Muscle of leg (tissue), 16 donors: ENCODE measurements at places on chromosomes 16 and 17. TPM values are rescaled to one million over a fixed set of nuclear protein-coding genes. Genes with fewer than 3 reads are reported as not detected.
A peak's percentile ranks its signal among the peaks of the same experiment; 100 is the strongest.

SPEM3 gene
- not detected for polyA plus RNA-seq

DNA sequence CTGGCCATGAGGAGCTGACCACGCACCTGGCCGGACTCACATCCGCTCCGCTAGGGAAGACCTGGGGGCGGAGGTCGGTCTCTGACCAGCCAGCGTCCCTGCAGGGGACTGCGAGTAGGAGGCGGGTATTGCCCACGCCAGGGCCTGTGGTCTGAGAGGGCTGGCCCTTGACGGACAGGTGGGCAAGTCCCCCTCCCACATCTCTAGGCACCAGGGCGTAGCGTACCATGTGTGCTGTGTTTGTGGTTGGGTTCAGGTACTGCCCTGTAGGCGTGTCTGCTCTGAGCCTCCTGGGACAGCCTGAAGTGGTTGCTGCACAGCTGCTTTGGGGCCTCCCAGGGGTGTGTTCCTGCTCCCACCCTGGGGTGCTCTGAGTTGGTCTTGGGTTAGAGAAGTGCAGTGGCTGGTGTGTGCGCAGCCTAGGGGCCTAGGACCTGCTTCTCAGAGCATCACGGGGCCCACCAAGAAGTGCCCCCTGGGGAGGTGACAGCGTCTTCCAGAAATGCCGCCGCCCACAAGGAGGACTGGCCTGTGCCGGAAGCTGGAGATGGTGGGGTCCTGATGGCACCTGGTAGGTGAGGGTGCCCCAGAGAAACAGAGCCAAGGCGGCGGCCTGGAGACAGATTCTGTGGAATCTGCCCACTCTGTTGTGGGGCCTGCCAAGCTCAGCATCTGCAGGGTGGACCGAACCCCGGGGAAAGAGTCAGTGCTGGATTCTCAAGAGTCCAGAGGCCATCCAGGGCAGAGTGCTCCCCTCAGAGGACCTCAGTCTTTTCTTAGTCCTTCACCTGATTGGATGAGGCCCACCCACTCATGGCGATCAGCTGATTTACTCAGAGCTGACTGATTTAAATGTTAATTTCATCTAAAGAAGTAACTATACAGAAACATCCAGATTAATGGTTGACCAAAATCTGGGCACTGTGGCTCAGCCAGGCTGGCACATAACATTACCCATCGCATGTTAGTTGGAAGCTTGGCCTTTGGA lies 48.3 kb downstream of the WDR45B start:
- no peak for DNase-seq

CCL8 gene
- polyA plus RNA-seq, result 0.64 TPM

DNA sequence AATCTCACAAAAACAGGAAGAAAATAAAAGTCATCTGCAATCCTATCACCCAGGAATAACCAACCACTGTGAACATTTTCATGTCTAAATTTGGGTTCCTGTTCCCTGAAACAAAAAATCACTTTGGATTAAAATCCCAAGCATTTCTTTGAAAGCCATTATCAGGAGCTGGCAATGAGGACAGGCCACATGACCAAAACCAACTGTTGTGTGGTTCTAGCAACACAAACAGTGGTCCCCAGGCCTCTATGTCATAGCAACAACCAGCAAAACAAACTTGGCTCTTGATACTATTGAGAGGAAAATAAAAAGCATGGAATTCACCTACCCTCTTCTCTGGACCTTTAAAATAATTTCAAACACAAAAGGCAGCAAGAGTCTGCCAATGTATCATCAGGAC lies 252.5 kb downstream of the SLC39A11 start:
- DNase-seq, result no peak

BCO1 gene
- not detected for polyA plus RNA-seq

- peak; percentile 50 for DNase-seq
These were observed 14.0 kb downstream of the ATP5PD start for GRCh38 chr17:75032720-75033280.

DNA sequence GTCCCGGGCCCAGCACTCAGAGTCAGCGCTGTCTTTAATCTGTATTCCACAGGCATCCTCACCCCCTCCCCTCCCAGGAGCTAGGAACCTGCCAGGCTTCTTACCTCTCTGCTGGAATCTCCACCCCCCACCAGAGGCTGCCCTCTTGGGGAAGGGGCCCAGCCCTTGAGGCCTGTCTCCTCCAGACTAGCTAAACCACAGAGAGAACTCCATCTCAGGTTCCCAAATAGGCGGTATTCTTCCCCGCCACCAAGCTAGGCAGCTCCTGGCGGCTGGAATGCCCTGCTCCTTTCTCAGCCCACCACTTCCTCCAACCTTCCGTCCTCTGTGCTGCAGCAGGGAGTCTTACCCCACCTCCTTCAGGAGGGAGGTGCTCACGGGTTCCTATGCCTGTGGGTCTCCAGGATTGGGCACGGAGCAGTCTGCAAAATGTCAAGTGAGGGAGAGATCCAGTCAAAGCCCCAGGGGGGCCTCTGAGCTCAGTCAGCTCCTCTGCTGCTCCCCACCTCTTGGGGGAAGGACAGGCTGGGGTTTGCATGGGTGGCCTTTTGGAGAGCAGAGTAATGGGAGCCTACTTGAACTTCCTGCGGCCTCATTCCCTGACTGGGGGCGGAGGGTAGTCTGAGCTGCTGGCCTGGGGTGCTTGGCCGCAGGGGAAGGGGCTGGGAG lies 55.7 kb downstream of the SREBF1 start:
- peak; percentile 72 for DNase-seq

KREMEN2 gene
- polyA plus RNA-seq, result 22.0 TPM

MT4 gene
- not detected for polyA plus RNA-seq

DNA sequence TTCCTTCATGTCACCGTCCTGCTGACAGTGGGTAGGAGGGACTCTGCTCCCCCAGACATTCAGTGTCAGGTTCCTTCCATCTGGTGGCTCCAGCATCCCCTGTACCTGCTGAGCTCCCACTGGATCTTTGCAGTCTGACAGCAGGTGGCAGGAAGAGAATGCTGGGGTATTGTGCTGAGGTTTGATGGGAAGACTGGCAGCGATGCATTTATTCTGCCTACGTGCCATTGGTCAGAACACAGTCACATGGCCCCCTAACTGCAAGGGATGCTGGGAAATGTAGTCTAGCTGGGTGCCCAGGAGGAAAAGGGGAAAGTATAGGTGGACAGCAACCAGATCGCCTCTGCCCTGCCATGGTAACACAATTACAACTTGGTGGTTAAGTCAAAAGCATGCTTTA lies 44.4 kb downstream of the IRX3 start:
- no peak for DNase-seq

PLEKHH3 gene
- polyA plus RNA-seq, result 42.4 TPM

DNA sequence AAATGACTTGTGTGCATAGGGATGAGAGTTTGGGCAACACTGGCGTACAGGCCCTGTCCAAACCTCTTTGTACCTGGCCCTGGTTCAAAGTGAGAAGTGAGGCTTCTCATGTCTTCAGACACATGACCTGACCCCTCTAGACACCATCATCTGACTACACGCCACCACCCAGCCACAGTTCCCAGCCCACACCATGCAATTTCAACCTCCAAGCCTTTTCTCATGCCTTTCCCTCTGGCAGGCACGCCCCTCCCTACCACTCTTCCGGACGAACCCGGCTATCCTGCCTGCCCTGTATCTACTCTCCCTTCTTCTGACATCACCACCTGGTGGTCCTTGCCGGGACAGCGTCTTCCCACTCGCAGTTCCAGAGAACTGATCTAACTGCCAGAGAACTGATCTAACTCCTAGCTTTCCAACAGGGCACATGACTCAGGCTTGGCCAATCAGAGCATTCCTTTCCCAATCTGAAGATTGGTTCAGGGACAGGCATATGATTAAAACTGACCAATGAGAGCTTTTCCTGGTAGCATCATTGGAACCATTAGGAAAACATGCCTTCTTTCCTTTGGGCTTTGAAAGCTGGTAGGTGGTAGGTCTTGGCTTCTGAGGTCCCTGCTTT lies 27.1 kb upstream of the IL21R start:
- DNase-seq, result peak; percentile 81

DNA sequence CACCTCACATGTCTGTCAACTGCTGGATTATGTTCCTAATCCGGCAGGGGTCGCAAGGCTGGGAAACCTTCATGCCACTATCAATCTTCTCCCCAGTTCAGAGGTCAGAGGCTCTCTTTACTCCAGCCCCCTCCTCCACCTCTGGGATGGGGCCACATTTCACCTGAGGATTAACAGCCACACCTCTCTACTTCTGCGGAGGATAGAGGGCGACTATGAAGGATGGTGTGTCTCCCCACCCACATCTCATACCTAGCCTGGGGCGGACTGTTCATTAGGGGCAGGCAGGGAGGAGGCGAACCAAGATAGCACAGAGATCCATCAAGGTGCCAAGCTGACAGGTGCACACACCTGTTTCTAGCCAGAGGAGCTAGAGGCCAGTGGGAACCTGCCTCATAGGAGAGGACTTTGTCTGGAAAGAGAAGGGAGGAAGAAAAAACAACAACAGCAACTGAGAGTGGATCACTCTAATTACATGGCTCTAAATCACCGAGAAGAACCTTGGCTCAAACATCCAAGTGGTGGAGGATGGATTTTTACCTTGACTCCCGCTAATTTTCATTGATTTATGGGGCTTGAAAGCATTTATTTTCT lies 41.9 kb upstream of the SKAP1 start:
- no peak for DNase-seq

- DNase-seq, result no peak
These were observed 7.9 kb upstream of the NAGPA start for GRCh38 chr16:5041600-5042133.

IGSF6 gene
- polyA plus RNA-seq, result 2.9 TPM

SAP30BP gene
- polyA plus RNA-seq, result 78.0 TPM

GRCh38 chr16:13992976-13993375 lies 73.0 kb downstream of the ERCC4 start:
- no peak for DNase-seq

C17orf100 gene
- polyA plus RNA-seq, result 2.9 TPM

HSPB9 gene
- 0.38 TPM for polyA plus RNA-seq

- DNase-seq, result peak; percentile 82
These were observed 437.1 kb upstream of the PMFBP1 start for GRCh38 chr16:72609066-72609465.

PIGS gene
- 36.9 TPM for polyA plus RNA-seq
